ENCODE measurements at places on chromosomes 3 and 15.

GRCh38 chr3:152830245-152830644 lies 4.7 kb upstream of the P2RY1 start:
- DNase-seq: no peak

GRCh38 chr3:175146258-175146657 lies 287.1 kb downstream of the NAALADL2 start:
- DNase-seq: no peak

- no peak for DNase-seq
Observed at GRCh38 chr3:150150633-150151032, 179.9 kb upstream of the PFN2 start.

DNA sequence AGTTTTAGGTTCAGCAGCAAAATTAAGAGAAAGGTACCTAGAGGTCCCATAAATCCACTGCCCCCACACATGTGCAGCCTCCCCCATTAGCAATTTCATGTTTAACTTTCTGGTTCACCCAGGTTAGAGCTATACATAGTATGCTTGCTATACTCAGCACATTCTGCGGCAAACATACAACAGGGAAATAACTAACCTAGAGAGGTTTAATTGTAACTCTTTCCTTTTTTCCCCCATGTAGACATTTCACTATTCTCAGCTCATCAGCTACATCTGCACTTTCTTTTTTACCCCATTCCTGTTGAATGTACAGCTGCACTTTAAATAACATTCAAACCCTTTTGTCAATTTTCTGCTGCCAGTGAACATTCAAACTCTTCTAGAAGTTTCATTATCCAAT lies 21.1 kb downstream of the TFRC start:
- no peak for DNase-seq

- no peak for DNase-seq
Observed at GRCh38 chr15:81516461-81516860, 142.4 kb upstream of the TMC3 start.
